ENCODE measurements at places on chromosomes 16 and 17.
A peak's percentile ranks its signal among the peaks of the same experiment; 100 is the strongest.

DNA sequence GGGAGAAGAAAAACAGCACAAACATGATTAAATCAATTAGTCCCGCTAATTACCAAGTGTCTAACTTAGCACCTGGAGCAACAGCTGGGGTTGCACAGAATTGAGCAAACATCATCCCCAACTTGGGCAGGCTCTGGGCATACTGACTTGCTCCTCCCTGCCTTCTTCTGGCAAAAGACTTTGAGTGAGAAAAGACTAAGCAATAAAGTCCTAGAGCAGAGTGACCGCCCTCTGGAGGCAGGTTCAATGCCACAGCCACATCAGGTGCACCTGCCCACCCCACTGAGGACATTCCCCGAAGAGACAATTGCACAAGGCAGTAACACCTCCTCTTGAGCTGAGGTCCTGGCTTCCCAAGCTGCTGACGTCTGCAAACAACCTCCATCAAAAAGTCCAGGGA is 358.3 kb downstream of the SOX9 start:
- no peak for DNase-seq

GRCh38 chr17:2366747-2367494 is 29.6 kb downstream of the SGSM2 start:
- DNase-seq = no peak

GRCh38 chr16:49862694-49863093 is 6.8 kb upstream of the ZNF423 start:
- no peak for DNase-seq

GRCh38 chr16:82146957-82147356 is 23.1 kb downstream of the MPHOSPH6 start:
- DNase-seq = no peak

DNA sequence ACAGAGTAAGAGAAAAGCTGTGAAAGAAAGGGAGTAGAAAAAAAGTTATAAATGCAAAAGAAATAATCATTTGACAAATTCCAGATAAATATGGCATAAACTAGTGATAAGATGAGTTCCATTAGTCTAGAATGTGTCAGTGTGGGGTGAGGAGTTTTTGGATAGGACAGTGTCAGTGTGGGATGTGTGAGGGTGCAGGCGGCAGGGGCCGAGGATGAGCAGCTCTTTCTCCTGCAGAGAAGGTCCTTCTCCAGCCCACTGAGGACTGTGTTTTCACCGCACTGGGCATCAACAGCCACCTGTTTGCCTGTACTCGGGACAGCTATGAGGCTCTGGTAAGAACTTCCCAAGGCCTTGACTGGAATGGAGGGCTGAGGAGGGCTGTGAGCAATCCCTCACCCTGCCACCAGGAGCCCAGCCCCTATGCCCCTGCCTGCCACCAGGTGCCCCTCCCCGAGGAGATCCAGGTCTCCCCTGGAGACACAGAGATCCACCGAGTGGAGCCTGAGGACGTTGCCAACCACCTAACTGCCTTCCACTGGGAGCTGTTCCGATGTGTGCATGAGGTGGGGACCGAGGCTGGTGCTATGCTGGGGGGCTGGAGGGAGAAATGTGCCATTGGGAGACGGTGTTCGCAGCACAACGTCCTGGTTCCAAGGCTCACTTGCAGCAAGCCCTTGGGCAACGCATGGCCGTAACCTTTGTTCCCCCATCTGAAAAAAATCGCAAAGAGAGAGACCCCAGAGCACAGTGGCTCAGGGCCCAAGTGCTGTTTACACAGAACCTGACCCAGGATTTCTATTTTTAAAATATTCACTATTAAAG is 13.1 kb downstream of the RAPGEFL1 start:
- DNase-seq = peak; percentile 60

DNA sequence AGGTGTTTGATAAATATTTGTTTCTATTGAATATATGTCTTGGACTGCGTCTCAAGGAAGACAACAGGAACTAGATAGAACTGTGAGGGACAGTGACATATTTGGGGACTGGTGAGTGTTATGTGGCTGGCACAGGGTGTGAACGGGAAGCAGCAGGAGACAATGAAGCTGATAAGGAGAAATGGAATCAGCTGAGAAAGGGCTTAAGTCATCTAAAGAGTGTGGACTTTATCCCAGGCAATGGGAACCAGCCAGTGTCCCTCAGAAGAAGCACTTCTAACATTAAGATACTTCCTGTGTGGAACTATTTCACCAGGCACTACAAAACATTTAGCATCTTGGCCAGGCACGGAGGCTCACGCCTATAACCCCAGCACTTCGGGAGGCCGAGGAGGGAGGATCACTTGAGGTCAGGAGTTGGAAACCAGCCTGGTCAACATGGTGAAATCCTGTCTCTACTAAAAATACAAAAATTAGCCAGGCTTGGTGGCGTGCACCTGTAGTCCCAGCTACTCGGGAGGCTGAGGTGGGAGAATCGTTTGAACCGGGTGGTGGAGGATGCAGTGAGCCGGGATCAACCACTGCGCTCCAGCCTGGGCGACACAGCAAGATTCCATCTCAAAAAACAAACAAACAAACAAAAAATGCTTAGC is 41.2 kb downstream of the ARHGAP17 start:
- no peak for DNase-seq

GRCh38 chr16:50635505-50636392 is 45.4 kb downstream of the SNX20 start:
- no peak for DNase-seq

DNA sequence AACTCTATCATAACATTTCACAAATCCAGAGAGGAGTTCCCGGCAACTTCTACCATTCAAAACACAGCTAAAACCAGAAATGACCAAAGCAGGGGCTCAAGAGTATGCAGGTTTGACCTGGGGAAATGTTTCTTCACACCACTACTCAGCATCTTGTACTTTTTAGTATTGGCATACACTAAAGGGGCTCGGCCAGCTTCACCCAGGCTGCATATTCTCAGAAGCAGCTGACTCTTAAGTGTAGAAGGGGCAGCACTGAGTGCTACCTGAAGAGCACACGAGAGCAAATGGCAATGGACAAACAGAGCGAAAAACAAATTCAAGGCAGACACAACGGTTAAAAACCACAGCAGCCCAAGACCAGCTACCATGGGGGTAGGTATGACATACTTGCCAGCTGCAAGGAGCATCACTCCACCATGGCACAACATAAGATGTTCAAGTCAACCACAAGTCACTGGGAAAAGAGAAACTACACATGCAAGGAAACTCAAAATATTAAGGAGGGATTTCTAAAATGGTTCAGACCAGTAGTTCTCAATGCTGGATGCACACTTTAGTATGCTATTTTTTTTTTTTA is 34.4 kb downstream of the N4BP1 start:
- DNase-seq = no peak

DNA sequence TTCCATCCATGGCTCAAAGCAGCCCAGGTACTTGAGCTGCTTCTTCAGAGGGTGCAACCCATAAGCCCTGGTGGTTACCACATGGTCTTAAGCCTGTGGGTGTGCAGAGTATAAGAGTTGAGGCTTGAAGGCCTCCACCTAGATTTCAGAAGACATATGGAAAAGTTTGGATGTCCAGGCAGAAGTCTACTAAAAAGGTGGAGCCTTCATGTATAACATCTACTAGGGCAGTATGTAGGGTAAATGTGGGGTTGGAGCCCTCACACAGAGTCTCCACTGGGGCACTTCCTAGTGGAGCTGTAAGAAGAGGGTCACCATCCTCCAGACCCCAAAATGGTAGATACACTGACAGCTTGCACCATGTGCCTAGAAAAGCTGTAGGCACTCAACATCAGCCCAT is 120.9 kb downstream of the HS3ST3A1 start:
- DNase-seq = no peak

DNA sequence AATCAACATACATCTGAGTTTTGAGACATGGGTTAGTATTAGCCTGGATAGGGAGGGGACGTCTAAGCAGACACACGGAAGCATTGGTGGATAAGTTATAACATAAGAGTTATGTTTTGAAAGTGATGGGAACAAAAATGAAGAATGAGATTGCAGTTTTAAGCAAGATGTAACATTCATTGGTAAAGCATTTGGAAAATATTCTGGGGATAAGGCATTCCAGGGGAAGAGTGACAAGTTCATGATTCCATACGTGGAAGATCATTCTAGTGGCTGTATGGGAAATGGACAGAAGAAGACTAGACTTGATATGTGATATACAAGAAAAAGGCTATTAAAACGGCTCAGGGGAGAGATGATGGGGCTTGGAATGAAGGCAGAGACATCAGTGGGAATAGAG is 632.9 kb downstream of the CDH8 start:
- no peak for DNase-seq

- peak; percentile 73 for DNase-seq
These were observed 48.0 kb downstream of the SMPD3 start for GRCh38 chr16:68400083-68400923.

DNA sequence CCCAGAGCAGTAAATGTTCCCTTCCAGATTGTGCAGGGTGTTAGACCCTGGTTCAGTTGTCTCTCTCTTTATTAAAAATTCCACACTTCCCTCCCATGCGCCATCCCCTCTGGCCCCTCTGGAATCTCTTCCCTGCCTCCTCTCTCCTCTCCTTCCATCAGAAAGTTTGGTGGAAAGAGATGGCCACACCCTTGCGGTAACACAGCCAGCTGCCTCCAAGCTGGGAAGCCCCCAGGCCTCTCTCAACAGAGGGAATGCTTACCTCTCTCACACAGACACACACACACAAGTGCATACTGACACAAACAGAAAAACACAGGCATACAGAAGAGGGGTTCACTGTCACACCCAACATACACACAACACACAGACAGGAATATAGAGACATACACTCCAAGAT is 220.5 kb downstream of the C16orf78 start:
- DNase-seq = no peak

GRCh38 chr16:10880594-10881452 is 3.8 kb downstream of the CIITA start:
- DNase-seq = no peak

GRCh38 chr16:48885471-48885870 is 275.5 kb upstream of the N4BP1 start:
- no peak for DNase-seq

- no peak for DNase-seq
These were observed 111.7 kb downstream of the ABCA8 start for GRCh38 chr17:68843522-68843921.

DNA sequence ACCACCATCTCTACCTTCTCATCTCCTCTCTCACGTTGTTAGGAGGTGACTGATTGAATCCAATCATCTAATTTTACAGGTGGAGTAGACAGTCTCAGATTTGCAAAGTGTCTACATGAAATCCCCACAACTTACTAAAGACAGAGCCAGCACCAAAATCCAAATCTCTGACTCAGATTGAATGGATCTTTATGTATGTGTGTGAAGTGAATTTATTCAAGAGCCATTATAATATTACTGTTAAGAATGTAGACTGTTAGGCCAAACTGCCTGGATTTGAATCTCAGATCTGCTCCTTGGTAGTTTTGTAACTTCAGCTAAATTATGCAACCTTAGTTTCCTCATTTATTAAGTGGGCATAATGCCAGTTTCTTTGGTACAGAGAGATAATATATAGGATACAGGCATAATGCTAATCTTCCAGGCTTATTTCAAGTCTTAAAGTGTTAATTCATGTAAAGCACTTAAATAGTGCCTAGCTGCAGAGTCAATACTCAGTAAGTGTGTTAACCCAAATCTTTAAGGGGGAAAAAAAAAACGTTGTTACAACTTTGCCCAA is 12.7 kb downstream of the CNEP1R1 start:
- DNase-seq = no peak

DNA sequence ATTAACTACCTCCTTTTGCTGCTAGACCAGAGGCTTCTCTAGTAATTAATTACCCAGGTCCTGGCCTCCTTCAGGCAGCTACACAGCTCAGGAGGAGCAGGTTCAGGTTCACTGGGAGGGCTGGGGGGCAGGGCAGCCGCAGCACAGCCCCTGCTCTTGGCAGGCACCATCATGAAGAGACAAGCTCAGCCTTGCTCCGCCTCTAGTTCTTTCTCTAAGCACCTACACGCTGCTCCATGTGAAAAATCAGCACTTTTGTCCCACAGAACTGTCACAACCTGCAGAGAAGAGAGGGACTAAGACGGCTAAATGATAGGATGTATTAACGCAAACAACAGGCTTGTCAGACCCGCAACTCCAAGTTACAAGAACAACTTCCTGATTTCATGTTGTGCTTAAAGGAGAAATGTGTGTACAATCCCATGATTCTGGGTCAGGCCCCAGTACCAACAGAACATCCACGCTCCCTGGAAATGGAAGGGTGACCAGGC is 53.4 kb downstream of the GRB2 start:
- DNase-seq = peak; percentile 66

GRCh38 chr16:67169642-67170167 is 633 bp upstream of the NOL3 start:
- DNase-seq = peak; percentile 88

GRCh38 chr17:75878174-75878998 is at the start of gene TRIM47:
TSS of gene TRIM47 (minus strand) at chr17:75878581. CDS start at chr17:75878548, 33 bp downstream.
- DNase-seq = peak; percentile 86

DNA sequence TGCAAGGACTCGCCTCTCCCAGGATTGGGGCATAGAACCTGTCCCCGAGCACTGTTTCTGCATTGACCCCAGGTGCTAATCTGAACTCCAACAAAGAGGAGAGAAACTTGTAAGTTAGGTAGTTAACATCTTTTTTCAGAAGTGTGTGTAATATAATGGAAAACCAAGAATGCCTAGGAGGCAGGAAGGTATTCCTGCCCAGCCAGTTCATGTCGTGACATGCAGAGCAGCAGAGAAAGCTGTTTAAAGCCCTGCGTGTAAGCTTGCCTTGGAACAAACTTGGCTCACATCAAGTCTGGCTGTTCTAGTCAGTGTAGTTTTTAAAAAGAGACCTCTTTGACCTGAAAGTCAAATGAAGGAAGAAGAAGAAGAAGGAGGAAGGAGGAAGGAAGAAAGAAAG is 2.1 kb upstream of the GNA13 start:
- no peak for DNase-seq

- DNase-seq = no peak
These were observed 73.5 kb downstream of the CYLD start for GRCh38 chr16:50815382-50815781.

- DNase-seq = no peak
These were observed 29.4 kb downstream of the COG7 start for GRCh38 chr16:23423496-23424049.

GRCh38 chr17:68580236-68580770 is 20.9 kb downstream of the FAM20A start:
- DNase-seq = no peak

GRCh38 chr17:46121165-46121764 is 72.0 kb downstream of the KANSL1 start:
- no peak for DNase-seq

DNA sequence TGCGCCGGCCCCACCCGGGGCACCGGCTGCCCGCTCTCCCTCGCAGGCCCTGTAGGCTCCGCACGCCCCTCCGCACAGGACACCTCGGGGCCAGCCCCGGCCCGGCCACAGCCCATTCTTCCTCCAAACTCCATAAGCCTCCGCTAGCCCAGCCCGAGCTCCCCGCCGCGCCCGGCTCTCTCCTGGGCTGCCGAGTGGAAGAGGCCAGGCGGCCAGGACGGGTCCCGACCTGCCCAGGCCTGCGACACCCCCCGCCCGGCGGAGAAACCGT is 397 bp downstream of the NCOR1 start:
- DNase-seq = peak; percentile 65

DNA sequence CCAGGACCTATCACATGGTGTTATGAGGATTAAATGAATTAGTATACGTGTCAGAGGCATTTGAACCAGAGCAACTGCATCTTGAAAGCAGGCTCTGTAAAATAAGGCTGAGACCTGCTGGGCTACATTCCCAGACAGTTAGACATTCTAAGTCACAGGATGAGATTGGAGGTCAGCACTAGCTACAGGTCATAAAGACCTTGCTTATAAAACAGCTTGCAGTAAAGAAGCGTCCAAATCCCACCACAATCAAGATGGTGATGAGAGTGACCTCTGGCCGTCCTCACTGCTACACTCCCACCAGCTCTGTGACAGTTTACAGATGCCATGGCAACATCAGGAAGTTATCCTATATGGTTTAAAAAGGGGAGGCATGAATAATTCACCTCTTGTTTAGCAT is 71.8 kb downstream of the IRF8 start:
- DNase-seq = no peak

All from SK-N-DZ (cell line).